ELR (cell line): ENCODE measurements at places on chromosomes 4 and X.

DNA sequence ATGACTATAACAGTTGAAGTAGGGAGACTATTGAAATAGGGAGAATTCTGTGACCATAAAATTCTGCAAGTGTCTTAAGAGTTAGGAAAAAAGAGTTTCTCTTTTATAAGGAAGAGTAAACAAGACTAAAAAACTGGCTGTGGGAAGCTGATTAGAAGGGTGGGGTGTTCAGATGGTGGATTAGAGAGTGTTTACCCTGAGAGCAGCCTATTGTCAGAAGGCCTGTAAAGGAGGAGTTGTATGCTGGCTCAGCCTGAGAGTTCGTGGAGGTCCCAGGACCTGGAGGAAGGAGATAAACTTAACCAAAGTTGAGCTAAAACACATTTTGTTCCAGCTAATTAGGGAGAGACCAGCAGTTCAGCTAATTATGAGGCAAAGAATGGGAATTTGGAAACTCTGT lies 629.7 kb downstream of the PCDH7 start:
- DNase-seq: no peak

DNA sequence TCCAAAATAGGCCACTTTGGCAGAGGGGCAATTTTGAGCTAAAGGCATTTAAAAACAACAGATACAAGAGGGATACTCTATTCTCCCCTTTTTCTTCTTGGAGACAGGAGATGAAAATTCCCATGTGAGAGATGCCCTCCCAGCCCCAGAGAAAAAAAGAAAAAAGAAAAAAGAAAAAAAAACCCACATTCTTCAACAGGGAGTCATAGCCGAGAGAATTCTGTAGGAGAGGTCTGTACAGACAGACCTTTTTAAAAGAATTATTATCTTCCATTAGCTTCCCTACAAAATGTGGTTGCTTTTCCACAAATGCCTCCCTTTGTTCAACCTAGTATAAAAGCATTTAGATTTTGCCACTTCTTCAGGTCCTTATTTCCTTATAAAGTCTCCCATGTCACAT lies 89.9 kb downstream of the SPCS3 start:
- DNase-seq: peak; percentile 59

DNA sequence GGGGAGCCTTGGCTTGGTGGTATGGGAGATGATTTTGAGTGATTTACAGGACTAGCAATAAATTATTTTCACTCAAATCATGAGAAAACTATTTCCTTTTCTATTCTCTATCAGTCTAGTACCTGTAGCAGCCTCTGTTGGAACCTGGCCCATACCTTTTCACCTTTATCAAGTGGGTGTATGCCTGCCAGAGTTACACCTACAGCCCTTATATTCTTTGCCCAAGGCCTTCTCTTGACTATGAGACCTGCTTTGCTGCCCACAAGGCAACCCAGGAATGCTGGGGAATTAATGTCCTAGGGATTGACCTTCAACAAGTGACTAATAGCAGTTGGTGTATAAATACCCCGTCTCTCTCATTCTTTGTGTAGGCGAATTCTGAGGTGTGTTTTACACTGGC lies 20.0 kb upstream of the LEF1 start:
- DNase-seq: no peak

DNA sequence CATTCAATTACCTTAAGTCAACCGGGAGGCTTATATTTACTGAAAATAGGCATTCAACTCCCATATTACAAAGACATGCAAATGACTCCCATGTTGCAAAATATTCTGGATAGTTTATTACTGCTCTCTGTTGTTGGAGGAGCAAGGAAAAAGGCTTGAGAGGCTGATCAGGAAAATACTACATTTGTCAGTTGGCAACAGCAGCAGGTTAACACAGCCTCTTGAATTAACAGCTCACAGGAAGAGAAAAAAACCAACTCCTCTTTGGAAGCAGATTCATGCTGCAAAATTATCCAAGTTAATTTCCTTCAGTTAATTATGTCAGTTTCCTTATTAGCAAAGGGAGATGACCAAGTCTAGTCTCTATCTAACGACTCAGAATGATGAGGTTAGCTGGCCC lies 238.9 kb downstream of the MAML3 start:
- DNase-seq: no peak

DNA sequence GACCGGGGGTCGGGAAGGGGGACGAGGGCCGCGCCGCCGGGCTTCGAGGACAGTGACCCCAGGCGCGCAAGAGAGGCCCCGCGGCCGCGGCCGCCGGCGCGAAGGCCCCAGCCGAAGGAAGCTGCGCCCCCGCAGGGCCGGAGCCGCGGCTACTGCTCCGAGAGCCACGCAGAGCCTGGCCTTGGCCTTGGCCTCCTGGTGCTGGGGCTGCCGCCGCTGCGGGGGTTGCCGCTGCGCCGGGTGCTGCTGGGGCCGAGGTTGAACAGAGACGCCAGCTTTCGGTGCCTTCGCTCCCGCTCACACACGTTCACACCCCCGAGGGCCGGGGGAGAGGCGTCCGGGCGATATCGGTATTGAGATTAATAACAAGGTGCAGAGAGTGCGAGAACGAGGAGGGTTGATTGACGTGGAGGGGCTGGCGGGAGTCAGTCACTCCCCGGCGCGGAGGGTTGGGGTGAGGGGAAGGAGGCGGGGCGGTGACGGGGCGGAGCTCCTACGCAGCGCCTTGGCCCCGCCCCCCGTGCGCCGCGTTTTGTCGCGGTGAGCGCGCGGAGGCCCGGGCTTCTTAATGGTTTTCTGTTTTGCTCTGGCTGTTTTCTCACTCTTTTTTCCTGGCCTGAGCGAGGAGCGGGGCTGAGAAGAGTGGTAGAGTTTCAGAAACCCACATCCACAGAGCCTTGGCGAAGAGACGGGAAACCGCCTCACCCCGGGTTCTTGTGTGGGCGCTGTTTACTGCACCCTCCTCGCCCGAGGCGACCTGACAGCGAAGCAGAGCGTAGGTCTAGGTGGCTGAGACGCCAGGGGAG lies 878 bp upstream of the CNOT6L start:
- DNase-seq: peak; percentile 85

DNA sequence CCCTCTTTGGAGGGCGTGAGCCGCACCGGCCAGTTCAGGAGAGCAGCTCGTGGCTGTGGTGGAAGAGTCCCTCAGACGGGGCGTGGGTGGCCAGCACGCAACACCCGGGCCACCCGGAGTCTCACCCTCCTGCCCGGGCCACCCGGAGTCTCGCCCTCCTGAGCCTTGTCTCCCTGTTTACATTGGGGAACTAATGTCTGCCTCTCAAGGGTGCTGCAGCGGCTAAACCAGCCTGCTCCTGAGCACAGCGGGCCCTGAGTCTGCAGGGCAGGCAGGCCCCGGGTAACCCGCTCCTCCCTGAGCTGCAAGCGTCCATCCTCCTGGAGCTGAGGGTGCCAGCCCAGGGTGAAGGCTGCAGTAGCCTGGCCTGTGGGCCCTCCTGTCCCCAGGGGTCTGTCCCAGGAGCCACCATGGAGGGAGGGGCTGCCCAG lies 3.0 kb downstream of the PDE6B start:
- DNase-seq: no peak

GRCh38 chr4:2699534-2699933 lies 56.6 kb downstream of the TNIP2 start:
- no peak for DNase-seq

- DNase-seq: peak; percentile 61
Observed at GRCh38 chr4:40550948-40551462, 78.7 kb downstream of the RBM47 start.

- peak; percentile 63 for DNase-seq
Observed at GRCh38 chr4:138113819-138114400, 128.2 kb downstream of the SLC7A11 start.

- no peak for DNase-seq
Observed at GRCh38 chrX:148192547-148192946, 211.4 kb downstream of the FMR1NB start.

DNA sequence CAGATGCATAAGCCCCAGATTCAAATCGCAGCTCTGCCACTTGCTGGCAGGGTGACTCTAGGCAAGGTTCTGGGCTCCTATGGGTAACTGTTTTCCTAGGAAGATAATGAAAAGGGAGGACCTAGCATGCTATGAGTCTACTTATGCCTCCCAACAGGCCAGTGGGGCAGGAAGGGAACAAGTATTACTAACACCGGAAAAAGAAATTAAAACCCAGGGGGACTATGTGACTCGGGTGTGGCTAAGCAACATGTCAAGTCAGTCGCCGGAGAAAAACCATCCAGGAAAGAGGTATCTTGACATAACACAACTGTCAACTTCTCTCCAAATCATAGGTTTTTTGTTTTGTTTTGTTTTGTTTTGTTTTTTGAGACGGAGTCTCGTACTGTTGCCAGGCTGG lies 45.5 kb upstream of the RBPJ start:
- no peak for DNase-seq

DNA sequence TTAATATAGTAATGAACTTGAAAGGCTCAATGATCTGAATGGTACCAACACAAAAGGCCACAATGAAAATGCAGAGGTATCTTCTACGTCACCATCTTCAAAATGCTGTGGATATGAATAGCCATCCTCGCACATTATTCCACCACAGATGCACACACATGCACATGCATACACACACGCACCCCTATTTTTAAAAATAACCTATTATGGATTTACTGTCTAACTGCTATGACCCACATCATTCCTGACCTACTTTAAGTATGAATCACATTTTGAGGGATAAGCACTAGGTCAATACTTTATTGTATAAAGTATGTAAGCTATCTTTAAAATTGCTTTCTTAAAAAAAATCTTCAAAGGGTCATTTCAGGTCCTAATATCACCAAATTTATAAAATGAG lies 24.4 kb upstream of the CORIN start:
- DNase-seq: peak; percentile 72

DNA sequence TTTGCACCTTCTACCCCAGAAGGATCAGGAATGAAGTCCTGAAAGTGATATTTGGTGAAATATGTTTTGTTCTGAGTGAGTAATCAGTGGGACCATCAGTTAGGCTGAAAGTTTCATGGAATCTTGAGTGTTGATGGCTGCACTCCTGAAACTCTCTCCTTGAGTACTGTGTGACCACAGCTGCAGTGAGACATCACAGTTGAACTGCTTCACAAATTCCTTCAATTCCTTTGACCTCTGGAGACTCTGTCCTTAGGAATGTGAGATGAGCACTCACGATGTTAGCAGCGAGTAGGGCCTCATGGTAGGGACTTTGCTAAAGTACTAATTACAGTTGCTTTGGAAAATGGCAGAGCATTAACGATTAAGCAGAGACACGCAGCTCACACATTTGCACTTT lies 142.9 kb upstream of the SLC4A4 start:
- DNase-seq: peak; percentile 91

- DNase-seq: peak; percentile 95
Observed at GRCh38 chr4:6942238-6942800, 32.7 kb downstream of the TBC1D14 start.

GRCh38 chr4:3868211-3869173 lies 102.3 kb downstream of the ADRA2C start:
- DNase-seq: peak; percentile 13

GRCh38 chrX:2627272-2627867 lies 63.7 kb upstream of the CD99 start:
- peak; percentile 65 for DNase-seq

DNA sequence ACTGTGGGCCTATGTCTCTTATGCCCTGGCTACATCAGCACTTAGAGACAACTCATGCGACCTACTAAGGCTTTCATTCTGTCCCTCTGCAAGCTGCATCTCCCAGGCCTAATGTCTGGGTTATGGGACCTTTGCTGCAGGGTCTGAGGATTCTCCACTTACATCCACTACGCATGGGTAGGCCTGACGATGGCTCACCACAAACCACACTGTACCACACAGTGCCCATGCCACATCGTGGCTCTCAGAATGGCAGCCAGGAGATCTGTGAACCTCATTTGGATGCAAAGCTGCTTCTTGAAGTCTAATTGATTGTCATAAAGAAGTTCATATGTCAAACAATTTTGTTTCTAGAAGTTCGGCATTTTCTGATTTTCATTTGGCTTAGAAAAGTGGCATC lies 84.6 kb upstream of the BEND4 start:
- no peak for DNase-seq

GRCh38 chrX:105463473-105463872 lies 243.0 kb upstream of the TEX13A start:
- no peak for DNase-seq

DNA sequence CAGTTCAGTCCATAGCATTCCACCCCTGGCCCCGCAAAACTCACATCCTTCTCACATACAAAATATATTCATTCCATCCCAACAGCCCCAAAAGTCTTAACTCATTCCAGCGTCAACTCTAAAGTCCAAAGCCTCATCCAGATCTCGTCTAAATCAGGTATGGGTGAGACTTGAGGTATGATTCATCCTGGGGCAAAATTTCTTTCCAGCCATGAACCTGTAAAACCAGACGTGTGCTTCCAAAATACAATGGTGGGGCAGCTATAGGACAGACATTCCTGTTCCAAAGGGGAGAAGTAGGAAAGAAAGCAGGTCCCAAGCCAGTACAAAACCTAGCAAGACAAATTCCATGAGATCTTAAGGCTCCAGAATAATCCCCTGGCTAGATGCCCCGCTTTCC lies 76.9 kb downstream of the CLDN34 start:
- no peak for DNase-seq

DNA sequence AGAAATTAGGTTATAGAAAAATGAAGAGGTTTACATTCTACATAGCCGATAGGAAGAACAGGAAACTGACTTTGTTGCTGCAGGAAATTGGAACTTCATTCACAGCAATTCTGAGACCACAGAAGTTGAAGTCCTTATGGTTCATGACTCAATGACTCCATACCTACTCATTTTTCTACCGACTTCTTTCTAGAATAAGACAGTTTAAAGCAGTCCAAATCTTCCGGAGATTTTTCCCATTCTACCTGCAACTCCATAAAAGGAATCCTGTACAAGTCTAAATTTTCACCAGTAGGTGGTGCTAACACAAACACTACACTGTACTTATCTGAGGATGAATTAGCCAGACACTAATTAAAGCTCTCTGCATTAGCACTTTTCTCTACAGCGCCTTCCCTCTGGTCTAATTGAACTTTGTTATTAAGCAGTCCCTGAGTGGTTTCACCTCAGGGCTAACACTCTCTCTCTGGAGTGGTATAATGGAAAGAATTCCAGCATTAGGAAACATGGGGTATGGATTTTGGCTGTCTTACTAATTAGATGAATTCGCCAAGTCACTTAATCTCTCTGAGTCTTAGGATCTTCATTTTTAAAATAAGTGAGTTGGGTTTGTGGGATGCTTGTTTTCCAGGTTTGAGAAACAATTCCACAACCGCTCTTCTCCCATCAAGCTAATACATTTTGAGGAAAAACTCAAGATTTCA lies 167.9 kb downstream of the SMIM20 start:
- peak; percentile 59 for DNase-seq

- no peak for DNase-seq
Observed at GRCh38 chrX:40085714-40086113, 12.0 kb downstream of the BCOR start.

- DNase-seq: no peak
Observed at GRCh38 chr4:126799416-126799815, 833.3 kb upstream of the INTU start.

GRCh38 chrX:121160987-121161386 lies 113.6 kb downstream of the GLUD2 start:
- no peak for DNase-seq

GRCh38 chr4:128220286-128221235 lies 67.1 kb downstream of the PGRMC2 start:
- DNase-seq: peak; percentile 80
